ENCODE measurements at places on chromosomes 6 and 20.

- DNase-seq, result no peak
Measured at GRCh38 chr6:99606656-99607415, at the start of gene PRDM13. Gene PRDM13, plus strand, starts transcription at chr6:99606833. Its CDS starts 202 bp downstream, at chr6:99607035.

GRCh38 chr20:4320291-4320690 is 304.9 kb upstream of the RNF24 start:
- peak; percentile 63 for DNase-seq

DNA sequence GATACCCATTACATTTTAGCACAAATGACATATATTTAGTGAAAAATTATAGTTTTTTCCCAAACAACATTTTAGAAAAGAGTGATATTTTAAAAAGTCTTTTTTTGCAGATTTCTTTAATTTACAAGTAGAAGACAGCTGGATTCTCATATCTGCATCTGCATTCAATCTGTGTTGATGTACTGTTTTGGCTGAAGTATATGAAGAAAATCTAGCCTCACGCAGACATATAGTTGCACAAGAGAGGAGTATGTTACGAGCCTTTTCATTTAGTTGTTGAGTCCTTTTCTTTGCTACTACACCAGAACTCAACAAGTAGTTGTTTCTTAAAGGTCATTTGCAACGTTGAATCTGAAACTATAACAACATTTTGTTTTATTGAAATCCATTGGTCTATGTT is 314.3 kb upstream of the SUPT3H start:
- DNase-seq, result no peak

DNA sequence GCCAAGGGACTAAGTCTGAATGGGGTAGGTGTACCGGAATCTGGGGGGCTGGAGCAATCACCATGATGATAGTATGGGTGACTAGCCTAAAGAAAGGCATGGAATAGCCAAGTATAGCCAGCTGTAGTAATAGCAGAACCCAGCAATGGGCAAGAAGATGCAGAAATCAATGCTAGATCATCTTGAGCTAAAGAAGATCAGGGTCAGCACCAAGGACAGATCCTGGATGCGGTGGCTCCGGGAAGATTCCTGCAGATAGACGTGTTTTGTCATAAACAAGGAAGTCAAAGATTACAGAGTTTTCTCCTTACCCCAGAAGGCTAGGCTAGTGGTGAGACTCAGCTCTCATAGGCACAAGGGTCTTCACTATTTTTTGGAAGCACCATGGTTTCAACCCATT is 561.6 kb upstream of the CHD6 start:
- no peak for DNase-seq

- no peak for DNase-seq
Measured at GRCh38 chr6:19599796-19600464, 237.2 kb upstream of the ID4 start.

DNA sequence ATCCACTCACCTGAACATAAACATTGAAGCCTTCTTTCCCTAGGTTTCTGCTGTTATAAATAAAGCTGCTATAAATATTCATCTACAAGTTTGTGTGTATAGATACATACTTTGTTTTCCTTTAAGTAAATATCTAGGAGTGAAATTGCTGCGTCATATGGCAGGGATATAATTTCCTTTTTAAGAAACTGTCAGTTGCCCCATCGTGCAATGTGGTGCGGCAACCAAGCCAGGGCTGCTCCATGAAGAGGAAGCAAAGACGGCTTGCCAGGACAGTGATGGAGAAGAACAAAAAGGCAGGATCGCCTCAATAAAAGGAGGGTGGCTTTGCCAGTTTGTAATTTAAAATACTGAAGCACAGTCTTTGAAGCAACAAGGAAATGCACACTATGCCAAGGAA is 36.6 kb downstream of the CITED2 start:
- DNase-seq, result peak; percentile 33

GRCh38 chr6:4599924-4600323 is 176.3 kb upstream of the CDYL start:
- DNase-seq, result no peak

GRCh38 chr6:47844881-47845280 is 63.0 kb downstream of the OPN5 start:
- DNase-seq, result no peak

DNA sequence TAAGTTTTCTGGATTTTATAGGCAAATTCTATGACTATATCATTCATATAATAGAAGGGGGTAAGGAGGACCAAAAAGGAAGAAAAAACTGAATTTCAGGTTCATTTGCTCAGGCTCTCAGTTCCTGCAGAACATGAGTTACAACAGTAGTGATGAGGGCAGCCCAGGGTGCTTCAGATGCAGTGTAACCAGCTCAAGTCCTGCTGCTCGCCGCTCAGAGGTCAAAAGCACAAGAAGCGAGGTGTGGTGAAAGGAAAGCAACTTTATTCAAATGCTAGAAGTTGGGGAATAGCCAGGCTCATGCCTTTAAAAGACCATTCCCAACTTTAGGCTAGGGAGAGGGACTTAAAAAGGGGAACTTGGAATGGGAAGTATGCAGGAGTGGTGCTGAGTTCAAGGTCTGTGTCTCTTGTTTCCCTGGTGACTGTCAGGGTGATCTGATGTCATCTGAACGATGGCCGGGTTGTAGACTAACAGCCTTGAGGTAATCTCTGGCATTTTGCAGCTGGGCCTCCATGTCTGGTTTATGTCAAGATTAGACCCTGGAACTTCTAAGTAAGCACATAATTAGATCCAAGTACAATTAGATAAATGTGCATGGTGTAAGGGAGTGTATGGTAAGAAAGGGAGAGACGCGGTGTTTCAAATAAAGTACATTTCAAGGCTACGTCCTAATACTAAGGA is 14.5 kb upstream of the SEC63 start:
- DNase-seq, result no peak

DNA sequence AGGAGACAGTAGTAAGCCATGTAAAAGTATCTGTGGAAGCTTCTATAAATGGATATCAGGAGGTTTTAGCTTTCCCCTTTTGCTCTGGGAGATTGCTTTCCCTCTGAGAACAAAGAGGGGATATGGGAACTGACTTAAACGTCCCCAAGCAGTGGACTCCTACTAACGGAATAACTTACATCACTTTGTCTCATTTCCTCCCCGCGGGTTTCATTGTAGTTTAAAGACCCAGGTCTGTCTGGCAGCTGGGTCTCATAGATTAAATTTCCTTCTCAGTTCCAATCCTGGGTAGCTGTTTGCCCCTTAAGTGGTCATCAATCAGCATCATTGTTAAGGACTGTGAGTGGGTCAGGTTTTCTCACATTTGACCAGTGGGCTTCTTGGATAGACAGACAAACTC is 68.7 kb downstream of the PLAGL1 start:
- no peak for DNase-seq

- no peak for DNase-seq
Measured at GRCh38 chr6:42400061-42400760, 51.5 kb downstream of the TRERF1 start.

- DNase-seq, result no peak
Measured at GRCh38 chr20:24911461-24911860, 37.6 kb upstream of the CST7 start.

DNA sequence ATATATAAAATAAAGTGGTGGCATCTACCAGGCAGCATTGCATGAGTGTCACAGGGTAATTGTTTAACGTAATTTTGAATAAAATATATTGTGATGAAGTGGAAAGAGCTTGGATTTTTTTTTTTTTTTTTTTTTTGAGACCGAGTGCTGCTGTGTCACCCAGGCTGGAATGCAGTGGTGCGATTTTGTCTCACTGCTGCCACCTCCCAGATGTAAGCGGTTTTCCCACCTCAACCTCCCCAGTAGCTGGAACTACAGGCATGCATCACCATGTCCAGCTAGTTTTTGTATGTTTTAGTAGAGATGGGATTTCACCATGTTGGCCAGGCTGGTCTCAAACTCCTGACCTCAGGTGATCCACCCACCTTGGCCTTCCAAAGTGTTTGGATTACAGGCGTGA is 81.1 kb upstream of the SMIM8 start:
- DNase-seq, result no peak

DNA sequence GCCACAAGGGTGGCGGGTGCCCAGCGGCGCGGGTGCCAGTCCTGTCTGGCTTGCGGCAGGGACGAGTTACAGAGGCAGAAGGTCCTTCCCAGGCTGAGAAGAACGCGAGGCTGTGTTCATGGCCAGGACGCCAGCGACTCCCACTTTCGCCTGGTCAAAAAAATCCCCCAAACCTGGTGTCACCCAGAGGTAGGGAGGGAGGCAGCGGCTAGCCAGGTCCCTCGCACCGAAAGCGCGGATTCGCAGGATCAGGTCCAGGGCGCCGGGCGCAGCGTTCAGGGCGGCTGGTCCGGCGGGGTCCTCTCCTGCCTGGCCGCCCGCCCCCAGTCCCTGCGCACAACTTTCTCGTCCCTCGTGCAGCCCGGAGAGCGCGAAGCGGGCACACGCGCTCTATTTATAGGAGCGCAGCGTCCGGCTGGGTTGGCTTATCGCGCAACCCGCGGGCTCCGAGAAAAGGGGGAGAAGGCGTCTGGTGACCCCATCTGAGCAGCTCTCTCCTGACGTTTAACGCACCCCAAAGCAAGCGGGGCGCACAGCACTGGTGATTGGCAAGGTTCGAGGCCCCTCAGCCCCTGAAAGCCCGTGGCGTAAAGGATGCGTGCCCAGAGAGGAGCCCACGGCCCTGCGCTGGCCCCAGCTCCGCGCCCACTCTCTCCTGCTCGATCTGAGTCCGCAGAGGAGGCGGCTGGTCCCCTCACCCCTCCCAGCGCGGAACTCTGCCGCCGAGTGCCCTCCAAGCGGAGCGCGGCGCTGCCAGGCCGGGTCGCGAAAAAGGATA is 519 bp downstream of the CBLN4 start:
- no peak for DNase-seq

DNA sequence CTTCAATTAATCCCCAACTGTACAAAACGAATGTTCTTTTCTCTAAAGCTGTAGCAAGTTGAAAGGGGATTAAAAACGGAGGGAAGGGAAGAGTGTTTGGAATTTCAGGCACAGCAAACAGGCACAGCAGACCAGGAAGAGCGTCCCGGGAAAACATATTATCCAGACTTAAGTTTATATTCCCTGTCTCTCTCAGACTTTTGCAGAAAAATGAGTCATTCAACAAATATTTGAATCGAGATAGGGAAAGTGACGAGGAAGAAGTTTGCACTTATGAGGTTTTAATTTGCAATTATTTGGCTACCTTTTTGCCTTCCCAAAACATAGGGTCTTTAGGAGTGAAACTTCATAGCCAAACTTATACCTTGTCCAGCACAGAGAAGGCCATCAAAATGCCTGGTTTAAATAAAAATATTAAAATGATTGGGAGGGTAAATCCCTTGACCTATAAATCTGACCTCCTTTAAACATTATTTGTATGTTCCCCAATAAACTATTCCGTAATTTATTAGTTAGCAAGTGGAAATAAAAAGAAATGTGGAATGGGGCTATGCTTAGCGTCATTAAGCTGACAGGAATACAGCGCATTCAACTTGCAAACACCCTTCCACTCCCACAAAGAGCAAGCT is 16.0 kb downstream of the HFE start:
- DNase-seq, result no peak

- no peak for DNase-seq
Measured at GRCh38 chr6:89348372-89348771, 4.2 kb downstream of the UBE2J1 start.

- peak; percentile 73 for DNase-seq
Measured at GRCh38 chr6:88141561-88142296, 24.4 kb downstream of the CNR1 start.

DNA sequence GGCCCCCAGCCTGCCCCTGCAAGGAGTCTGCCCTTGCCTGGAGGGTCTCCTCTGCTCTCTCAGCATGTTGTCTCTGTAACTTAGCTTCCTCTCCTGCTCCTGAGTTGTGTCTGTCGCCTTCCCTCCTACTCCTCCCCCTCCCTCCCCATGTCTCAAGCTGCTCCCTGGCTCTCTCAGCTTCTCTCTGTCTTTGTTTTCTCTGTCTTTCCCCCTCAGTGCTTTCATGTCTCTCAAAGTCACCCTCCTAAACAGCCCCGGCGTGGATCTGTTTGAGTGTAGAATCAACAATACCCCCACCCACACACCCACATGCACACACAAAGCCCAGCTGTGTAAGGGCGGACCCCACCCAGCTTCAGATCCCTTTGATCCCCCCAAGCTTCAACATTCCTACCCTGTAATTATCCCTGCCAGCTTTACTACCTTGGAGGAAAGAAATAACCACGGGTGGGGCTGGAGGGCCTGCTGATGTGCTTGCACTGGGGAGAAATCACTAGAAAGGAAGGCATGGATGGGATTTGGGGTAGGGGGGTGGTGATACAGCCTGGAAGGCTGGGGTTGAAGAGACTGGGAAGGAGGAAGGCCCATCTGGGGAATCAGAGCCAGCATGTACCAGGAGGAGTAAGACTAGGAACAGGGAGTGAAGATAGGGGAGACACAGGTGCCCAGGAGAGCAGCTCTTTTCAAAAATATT is 1.0 kb upstream of the LY6G6D start:
- DNase-seq, result no peak

DNA sequence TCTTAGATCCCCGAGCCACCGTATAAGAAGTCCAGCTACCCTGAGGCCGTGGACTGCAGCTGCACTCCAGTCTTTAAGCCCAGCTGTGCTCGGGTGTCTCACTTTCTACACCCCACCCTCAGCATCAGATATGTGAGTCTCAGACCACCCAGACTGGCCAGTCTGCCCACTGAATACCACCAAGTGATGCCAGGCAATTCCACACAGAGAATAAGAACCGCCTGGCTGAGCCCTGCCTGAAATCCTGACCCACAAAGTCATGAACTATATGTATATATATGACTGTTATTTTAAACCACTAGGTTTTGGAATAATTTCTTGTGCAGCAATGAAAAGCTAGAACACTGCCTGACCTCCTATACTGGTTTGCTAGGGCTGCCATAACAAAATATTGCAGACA is 106.7 kb downstream of the FOXF2 start:
- DNase-seq, result no peak

DNA sequence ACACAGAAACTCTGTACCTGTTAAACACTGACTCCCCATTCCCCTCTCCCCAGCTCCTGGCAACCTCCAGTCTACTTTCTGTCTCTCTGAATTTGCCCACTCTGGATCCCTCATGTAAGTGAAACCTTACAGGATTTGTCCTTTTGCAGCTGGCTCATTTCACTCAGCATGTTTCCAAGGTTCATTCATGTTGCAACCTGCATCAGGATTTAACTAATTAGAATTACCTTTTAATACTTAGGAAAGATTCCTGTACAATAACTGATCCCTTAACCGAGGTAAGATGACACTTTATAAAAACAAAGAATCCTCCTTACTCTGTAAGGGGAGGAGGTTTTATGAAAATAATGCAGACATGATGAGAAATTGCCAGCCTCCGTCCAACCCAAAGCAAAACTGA is 113.1 kb upstream of the MTHFD1L start:
- no peak for DNase-seq

GRCh38 chr6:156801712-156802111 is 24.5 kb downstream of the ARID1B start:
- DNase-seq, result no peak

- no peak for DNase-seq
Measured at GRCh38 chr6:35794536-35795452, 2.3 kb downstream of the CLPS start.

GRCh38 chr6:97282238-97282725 is 734 bp downstream of the MMS22L start:
- no peak for DNase-seq

DNA sequence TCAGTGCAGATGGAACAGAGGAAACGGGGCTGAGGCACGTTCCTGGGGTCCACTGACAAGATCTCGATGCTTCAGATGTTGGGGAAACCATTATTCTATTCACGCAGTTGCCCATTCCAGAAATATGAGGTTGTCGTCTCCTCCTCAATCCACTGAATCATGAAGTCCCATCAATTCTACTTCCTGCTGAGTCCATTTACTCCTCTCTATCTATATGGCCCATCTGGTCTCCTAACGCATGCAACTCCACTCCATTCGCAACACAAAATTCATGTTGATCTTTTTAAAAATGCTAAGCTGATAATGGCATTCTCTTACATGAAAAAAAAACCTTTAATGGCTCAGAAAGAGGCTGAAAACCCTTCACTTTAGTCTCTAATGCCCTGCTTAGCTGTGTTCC is 37.5 kb downstream of the MAP3K5 start:
- DNase-seq, result no peak

All from CD4-positive, alpha-beta T cell treated with Interleukin-15 for 1 hour (primary cell).